ENCODE measurements at places on chromosomes 7 and 10.
A peak's percentile ranks its signal among the peaks of the same experiment; 100 is the strongest.

- no peak for DNase-seq
Measured at GRCh38 chr7:875476-876076, 778 bp upstream of the GET4 start.

GRCh38 chr7:120862987-120863590 is 5.1 kb upstream of the TSPAN12 start:
- DNase-seq, result peak; percentile 11

GRCh38 chr7:155840909-155841308 is 28.6 kb upstream of the SHH start:
- no peak for DNase-seq

DNA sequence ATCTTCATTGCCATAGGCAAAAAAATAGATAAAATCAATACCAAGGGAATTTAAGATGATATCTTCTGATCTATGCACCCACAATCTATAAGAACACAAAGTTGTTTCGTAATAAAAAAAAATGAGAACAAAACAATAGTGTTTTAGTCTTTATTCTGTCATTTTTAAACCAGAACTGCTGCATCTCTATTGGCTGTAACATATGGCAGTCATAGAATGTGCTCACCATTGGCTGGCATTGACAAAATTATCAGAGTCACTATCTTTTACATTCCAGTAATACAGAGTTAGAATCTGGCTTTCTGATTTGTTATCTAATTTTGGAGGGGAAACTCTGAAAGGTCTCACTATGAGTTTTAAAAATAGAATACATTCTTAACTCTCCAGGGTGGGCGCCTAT is 138.6 kb upstream of the CCDC6 start:
- DNase-seq, result no peak

Measured in ELR (cell line).